ENCODE measurements at places on chromosomes 4 and X. TPM values are rescaled to one million over a fixed set of nuclear protein-coding genes. Genes with fewer than 3 reads are reported as not detected.

GRCh38 chr4:38831653-38832052, 25.0 kb downstream of the TLR6 start:
- no peak for DNase-seq

- DNase-seq = no peak
Measured at GRCh38 chr4:99668472-99668871, 10.8 kb upstream of the C4orf54 start.

GRCh38 chr4:87425711-87426110, 3.3 kb downstream of the NUDT9 start:
- DNase-seq = no peak

GRCh38 chr4:167715176-167715575, 377.2 kb upstream of the ANXA10 start:
- DNase-seq = no peak

DNA sequence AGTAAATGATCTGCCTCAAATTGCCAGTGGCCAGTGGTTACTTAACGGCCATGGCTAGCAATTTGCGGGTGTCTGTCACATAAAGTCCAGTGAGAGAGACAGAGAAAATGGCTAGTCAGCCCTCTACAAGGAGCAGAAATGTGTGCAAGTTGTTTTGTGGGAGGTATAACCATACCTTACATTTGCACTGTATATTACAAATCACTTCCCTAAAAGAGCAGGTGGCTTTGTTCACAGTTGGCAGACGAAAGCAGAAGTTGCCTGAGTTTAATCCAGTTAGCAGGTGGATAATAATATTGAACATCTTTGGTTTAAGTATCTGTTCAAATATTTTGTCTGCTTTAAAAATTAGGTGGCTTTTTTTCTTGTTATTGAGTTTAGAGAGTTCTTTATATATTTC, 15.6 kb downstream of the SRPX start:
- no peak for DNase-seq

DNA sequence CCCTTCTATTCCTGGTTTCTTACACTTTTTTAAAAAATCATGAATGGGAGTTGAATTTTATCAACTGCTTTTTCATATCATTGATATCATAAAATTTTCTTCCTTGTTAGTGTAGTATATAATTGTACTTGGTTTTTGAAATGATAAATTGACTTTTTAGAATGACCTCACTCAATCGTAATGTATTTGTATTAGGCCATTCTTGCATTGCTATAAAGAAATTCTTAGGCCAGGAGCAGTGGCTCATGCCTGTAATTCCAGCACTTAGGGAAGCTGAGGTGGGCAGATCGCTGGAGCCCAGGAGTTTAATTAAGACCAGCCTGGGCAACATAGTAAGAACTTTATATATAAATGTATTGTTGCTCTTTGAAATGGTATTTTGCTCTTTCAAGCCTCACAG, 6.3 kb downstream of the EXOC1 start:
- DNase-seq = no peak

- no peak for DNase-seq
Measured at GRCh38 chrX:56600141-56600540, 36.7 kb downstream of the UBQLN2 start.

GRCh38 chrX:111265486-111265885, 4.8 kb downstream of the CAPN6 start:
- no peak for DNase-seq

GRCh38 chr4:183289688-183290087, 30.4 kb downstream of the CLDN22 start:
- no peak for DNase-seq

- DNase-seq = no peak
Measured at GRCh38 chr4:88185906-88186305, 27.5 kb upstream of the ABCG2 start.

DNA sequence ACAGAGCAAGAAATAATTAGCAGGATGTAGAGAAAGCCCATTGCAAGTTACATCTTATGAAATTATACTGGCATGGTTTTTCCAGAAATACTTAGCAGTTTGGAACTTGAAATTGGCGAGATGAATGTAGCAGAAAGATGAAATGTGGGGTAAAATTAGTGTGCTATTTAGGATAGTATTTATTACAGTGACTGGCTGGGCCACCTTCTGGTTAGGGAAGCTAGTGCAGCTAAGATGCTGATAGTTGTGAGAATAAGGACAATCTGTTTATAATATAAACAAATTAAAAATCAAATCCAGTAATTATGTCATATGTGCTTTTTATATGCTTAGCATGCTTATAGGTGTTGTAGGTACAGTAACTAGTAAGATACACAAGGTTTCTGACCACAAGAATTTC, 74.8 kb downstream of the IL15 start:
- DNase-seq = no peak

DNA sequence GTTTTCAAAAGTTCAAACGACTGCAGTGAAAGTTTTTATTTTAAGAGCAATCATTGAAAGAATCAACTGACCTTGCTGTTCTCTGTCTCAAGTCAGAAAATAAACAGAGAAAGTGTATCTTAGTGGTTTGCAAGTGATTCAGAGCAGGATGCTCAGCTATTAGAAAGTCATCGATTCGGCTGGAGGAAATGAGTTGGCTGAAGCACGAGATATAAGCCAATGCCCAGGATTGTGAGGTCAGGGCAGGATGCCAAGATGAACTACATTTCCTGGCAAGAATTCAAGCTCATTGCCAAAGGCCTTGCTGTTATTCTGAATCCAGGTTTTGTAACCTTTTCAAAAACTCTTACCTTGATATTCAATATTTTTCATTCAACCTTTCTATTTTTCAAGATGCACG, 541.4 kb upstream of the BOD1L1 start:
- no peak for DNase-seq

DNA sequence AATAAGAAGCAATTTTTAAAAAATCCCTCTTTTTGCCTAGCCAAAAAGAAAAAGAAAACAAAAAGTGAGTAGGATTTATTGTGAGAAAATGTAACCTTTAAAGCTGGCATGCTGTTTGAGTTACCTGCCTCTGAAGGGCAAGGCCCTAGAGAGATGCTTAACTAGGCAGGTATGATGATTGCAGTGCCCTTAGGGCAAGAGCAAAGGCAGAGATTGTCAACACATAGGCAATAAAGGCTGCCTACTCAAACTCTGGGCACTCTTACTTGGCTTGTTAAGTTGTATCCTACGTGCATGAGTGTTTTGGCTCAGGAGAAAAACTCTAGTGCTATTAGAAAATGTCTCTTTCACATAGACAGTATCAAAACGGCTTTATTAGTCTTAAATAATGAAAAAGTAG, 306.0 kb downstream of the RPA4 start:
- no peak for DNase-seq

DNA sequence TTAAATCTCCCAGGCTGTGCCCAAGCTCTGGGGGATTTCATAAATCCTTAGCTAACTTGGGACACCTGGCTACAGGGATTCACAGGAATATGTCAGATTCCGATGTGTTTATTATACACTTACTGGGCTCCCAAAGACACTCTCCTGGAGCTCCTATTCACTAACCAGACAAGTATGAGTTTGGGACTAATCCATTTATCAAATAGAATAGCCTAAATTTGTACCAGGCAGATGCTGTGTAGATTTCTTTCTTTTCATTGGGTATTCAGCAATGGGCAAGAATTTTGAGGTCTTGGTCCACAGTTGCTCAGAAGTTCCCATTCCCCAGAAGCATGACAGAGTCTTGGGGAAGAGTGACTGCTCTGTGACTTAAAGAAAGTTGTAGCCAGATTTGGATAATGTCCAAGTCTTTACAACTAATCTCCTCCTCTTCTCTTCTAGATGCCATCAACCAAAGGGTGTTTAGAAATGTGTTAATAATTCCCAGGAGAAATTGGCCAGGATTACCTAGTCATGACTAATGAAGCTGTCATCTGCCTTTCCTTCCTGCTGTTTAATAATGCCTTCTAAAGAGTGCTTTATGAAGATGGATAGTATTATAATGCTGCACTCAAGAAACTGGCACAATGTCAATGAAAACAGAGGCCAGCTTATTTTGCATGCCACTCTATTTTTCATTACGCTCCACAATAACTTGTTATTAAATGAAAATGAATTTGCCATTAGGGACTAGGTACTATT, 120.9 kb downstream of the CHIC2 start:
- no peak for DNase-seq

- DNase-seq = no peak
Measured at GRCh38 chrX:46333550-46333949, 211.7 kb downstream of the ZNF674 start.

DNA sequence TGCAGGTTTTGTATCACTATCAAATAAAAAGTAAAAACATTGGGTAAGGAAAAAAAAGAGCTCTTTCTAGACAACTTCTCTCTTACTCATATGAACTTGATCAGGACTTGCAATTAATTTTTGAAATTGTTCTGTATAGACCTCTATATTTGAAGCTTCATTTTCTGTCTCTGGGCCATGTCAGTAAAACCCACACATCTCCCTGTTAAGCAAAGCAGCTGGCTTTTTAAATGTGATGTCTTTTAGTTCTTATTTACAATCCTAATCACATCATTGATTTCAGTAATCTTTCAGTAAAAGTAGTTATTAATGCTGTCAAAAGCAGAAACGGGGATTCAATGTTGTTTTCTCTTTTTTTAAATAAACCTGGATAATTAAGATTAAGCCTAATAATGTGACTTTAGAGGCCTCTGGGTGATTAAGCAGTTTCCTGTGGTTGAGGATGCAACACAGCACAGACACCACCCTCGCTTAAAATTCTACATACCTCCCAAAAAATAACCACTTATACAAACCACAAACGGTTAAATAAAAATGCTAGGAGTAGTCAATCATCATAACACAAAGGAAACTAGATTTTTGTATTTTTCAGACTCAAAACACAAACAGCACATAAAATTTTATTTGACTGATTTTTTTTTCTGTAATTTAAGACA, 5.2 kb upstream of the PCDH10 start:
- DNase-seq = no peak

DNA sequence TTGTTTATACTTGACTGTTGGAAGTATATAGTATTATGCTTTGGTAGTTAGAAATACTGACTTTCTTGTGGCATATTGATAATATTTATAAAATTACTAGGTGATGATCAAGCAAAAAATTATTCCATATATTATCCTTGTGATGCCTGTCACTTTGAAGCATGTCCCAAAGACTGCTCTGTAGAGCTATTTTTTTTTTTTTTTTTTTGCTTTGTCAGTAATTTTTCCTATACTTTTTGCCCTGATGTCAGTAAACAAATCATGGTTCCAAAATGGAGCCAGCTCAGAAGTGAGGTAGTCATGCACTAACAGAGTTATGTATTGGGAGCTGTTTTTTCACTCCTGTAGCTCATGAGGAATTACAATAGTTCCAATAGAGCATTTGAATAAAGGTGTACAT, 11.2 kb downstream of the WWC2 start:
- no peak for DNase-seq

DNA sequence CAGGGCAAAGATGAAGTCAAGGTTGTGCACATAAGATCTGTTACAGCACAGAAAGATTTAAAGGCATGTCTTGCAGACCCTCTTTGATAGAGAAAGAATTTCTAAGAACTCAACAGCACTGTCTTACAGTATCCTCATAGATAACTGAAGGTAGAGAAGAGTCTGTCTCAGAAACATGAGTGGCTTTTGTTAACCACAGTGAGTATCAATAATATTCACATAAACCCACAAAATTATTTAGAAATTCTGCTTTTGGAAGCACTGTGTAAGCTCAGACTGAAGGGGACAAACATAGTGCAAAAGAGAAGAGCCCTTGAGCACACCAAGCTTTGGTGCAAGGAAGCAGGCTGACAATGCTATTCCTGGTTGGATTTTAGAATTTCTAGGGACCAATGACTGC, 166.0 kb upstream of the SH3RF1 start:
- DNase-seq = no peak

- no peak for DNase-seq
Measured at GRCh38 chr4:147586637-147587036, 30.6 kb upstream of the TMEM184C start.

DNA sequence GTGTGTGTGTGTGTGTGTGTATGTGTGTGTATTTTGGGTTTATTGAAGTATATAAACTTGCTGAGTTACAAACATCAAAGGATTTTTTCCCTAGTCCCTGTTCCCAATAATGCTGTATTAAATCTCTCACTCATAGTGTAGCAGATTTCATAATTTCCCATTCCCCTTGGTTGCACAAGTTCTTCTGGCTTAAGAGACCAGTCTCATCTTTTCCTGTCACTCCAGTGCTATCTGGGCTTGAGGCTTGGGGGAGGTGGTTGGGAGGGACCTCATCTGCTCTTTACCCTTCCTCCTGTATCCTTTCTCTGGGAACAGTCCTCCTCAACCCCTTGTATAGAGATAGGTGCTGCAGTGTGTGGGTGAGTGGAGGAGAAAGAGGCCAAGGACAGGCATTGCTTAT, 285.4 kb upstream of the BOD1L1 start:
- no peak for DNase-seq

GRCh38 chrX:39665830-39666518, 431.8 kb downstream of the BCOR start:
- no peak for DNase-seq

GRCh38 chrX:19017271-19017670, 33.4 kb upstream of the PHKA2 start:
- DNase-seq = no peak

- DNase-seq = no peak
Measured at GRCh38 chrX:56314334-56314733, 82.2 kb downstream of the KLF8 start.

DNA sequence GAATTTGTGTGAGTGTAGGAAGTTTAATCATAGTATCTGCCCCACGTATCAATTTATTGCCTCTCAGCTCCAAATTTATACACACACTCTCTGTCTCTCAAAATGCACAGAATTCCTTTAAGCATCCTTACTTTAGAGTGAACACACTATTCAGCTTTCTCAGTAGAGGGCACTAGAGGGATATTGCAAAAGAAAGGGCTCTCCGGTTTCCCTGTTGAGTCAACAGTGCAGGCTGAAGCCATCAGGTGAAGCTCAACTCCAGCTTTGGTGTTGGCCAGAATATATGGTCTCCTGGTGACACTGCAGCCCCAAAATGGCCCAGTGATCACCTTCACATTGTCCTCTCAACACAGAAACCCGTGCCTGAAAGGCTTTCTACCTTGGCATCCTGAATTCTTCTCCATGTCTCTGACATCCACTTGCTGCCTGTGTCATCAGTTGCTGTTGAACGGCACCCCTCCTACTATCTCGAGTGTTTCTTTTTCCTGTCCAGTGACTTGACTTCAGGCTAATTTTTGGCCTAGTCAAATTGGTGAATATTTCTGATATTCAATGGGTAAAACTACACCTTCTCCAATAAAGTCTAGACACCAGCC, 670.5 kb downstream of the GABRG1 start:
- DNase-seq = no peak

DNA sequence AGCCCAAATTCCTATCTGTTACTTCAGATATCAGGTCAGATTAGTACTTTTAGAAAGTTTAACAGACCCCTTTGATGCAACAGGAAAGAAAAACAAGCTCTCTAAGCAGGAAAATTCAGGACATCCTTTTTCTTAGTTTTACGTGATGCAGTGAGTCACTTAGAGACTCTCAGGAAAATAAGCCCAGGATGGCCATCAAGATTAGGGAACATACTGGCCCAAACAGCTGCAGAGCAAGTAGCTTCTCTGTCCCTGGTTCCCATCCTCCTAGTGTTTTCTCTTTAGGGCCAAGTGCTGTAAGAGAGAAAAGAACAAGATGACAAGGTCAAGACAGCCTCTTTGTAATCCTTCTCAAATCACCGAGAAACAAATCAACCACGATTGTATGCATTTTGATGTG, 219.1 kb downstream of the ZNF674 start:
- no peak for DNase-seq

The IDS gene
- 18.0 TPM for total RNA-seq

The KCNIP4 gene
- total RNA-seq = not detected

The SUV39H1 gene
- total RNA-seq = 14.1 TPM

The RNF150 gene
- 4.8 TPM for total RNA-seq

The TASL gene
- not detected for total RNA-seq

The CT45A2 gene
- not detected for total RNA-seq

The SSX7 gene
- total RNA-seq = not detected

The TRIML2 gene
- total RNA-seq = 62.8 TPM

The STARD8 gene
- 3.0 TPM for total RNA-seq

The P2RY8 gene
- 0.11 TPM for total RNA-seq
